ENCODE measurements at places on chromosomes 16 and 17. TPM values are rescaled to one million over a fixed set of nuclear protein-coding genes. Genes with fewer than 3 reads are reported as not detected.

Gene POLDIP2
- 128 TPM for total RNA-seq

Gene CMTM2
- 0.36 TPM for total RNA-seq

Gene SLC38A8
- total RNA-seq, result not detected

Gene GPRC5B
- not detected for total RNA-seq

Gene MBTD1
- total RNA-seq, result 8.6 TPM

Gene HOXB4
- total RNA-seq, result 3.8 TPM

Gene FSCN2
- total RNA-seq, result 0.50 TPM

Gene NOD2
- total RNA-seq, result 2.3 TPM

Gene CCR7
- 125 TPM for total RNA-seq

Gene MT1M
- not detected for total RNA-seq

Gene PDILT
- total RNA-seq, result not detected

Gene CHMP6
- 25.6 TPM for total RNA-seq

Gene CES1
- total RNA-seq, result not detected

Gene CALCOCO2
- 68.4 TPM for total RNA-seq

Gene KRTAP9-1
- total RNA-seq, result not detected

Gene HOXB3
- total RNA-seq, result 3.0 TPM

Measured in activated CD8-positive, alpha-beta memory T cell treated with anti-CD3 and anti-CD28 coated beads for 36 hours (primary cell).